Activated T-helper 9 cell treated with anti-CD3 and anti-CD28 coated beads, Interleukin-2, amount 50 U/mL, for 16 hours (primary cell): ENCODE measurements at places on chromosomes 4 and X.

DNA sequence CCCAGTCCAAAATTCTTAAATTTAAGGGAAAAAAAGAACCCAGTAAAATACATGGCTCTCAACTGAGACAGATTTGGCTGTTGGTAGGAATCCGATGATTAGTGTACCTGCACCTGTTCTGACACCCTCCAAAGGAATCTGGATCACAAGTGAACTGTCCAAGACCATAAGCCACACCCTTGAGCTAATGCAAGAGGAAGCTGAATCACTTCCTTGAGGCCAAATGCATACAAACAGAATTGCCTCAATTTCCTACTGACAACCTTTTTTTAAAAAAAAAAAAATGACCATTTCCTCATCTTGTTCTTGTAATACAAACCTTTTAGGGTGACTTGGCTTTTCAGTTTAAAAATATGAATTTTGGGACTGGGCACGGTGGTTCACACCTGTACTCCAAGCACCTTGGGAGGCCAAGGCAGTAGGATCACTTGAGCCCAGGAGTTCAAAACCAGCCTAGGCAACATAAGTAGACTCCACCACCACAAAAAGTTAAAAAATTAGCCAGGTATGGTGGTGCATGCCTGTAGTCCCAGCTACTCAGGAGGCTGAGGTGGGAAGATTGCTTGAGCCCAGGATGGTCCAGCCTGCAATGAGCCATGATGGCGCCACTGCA is 10.7 kb upstream of the FBXL5 start:
- DNase-seq, result no peak

- no peak for DNase-seq
Observed at GRCh38 chrX:31007321-31007720, 64.5 kb downstream of the FTHL17 start.

- DNase-seq, result no peak
Observed at GRCh38 chr4:112953262-112953661, 96.2 kb upstream of the ANK2 start.

DNA sequence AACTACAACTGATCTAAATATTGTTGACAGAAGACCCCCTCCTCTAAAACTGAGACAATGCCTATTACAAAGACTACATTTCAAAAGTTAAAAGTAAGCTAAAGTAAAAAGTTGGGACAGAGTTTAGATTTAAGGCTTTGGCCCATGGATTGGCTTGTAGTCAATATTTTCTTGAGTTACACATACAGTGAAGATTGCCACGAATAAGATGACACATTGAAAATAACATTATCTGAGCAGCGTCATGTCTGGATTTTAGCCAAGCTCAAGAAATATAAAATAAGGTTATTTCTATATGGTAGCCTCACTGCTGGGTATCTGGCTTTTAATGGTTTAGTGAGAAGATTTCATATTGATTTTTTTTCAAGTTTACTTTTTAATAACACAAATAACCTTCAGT is 266.2 kb upstream of the LDB2 start:
- no peak for DNase-seq
